Right renal pelvis (tissue), 4 donors: ENCODE measurements at places on chromosomes 2 and 18.

DNA sequence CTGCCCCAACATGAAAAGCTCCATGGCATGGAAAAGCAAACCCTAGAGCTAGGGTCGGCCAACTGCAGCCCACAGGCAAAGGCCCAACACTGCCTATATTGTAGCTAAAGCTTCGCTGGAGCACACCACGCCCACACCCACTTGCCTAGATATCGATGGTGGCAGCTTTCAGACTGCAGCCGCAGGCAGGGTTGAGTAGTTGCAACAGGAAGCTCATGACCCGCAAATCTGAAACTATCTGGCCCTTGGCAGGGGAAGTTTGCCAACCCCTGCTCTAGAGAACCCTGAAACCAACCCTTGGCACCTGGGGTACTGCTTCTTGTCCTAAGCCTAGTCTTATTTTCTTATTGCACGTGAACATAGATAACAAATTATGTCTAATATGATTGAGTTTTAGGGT is 250.0 kb downstream of the SOX11 start:
- DNase-seq = no peak

DNA sequence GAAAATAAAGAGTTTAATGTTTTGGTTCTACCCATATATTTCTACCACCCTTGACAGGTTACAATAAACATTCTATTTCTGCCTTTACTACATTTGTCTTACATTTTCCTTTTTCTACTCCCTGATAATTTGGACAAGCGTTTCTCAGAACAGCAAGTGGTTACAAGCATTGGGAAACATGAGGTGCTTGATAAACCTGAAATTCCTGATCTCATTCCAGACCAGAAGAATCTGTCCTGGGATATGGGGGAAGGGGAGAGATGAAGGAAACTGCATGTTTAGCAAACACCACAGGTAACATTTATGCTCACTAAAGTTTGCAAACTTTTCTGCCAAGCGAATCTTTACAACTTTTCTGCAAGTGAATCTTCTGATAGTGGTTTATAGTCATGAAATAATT is 28.3 kb upstream of the DSC1 start:
- DNase-seq = no peak

DNA sequence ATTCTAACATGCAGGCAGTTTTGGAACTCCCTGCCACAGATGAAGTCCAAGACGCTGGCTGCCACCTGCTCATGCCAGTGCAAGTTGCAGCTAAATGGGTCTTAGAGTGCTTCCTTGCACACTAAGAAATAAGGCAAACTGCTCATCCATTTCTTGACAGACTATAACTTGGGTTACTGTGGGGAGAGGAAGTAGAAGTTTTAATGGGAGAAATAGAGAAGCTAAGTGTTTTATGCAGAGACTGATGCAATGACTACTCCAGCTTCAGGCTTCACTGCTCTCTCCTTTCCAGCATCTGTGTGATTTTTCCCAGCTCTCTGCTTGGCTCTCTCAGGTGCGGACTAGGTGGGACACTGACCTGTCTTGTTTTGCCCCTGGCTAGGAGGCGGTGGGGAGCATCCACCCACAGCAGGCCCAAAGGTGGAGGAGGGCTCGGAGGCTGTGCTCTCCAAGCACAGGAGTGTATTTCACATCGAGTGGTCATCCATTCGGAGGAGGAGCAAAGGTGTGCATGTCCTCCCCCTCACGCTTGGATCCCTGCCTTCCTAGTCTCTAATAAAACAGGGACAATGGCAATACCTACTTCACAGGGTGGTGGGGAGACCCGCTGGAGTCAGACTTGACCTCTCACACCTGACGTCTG is 48.2 kb downstream of the SLC14A2 start:
- DNase-seq = no peak

- no peak for DNase-seq
These were observed 85.9 kb downstream of the MAP3K20 start for GRCh38 chr2:173161507-173161906.

- no peak for DNase-seq
These were observed 1310.0 kb upstream of the ZEB2 start for GRCh38 chr2:145829931-145830330.
